Stimulated activated CD4-positive, alpha-beta T cell treated with anti-CD3 and anti-CD28 coated beads, Interleukin-1b, Interleukin-23, amount 100 ng/mL, for 24 hours (primary cell): ENCODE measurements at places on chromosomes 5 and 9.

DNA sequence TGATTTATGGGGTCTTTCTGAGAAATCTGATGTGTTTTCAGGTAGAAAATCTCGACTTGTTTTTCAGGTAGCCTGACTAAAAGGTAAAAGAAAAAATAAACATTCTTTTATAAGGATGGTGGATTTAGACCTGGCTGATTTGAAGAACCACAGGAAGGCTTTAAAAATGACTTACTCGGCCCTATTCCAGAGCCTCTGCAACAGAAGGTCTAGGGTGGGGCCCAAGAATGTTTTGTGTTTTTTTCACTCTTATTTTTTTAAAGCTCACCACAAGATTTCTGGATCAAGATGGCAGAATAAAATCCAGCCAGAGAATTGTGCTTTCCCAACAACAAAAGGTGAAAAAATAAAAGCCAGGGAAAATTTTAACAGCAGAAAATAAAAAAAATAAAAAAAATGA lies 59.1 kb downstream of the FNBP1 start:
- no peak for DNase-seq

DNA sequence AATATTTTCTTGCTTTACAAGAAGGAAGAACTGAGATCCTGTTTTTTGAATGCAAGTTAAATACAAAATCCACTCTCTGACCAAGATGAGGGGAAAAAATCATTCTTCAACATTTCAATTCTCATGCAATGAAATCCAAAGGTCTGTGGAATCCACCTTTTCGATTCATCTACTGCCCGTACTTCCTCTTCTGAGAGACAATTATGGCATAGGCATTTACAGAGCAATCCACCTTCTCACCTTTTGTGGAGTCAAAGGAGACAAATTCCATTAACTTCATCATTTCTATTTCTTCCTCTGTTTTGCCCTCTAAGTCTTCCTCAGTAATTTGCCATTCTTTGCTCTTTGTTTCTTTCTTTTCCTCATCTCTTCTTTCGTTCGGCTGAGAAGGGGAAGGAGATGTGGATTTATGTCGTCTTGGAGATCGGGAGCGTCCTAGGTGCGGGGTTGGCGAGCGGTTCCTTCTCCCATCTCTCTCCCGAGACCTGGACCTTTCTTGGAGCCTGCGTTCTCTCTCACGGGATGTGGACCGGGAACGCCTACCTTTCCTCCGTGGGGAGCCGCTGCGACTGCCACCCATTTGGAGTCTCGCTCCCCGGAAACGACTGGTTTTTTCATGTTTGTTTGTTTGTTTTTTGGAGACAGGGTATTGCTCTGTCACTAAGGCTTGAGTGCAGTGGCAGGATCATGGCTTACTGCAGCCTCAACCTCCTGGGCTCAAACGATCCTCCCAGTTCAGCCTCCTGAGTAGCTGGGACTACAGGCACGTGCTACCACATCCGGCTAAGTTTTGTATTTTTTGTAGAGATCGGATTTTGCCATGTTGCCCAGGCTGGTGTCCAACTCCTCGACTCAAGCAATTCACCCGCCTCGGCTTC lies 24.3 kb upstream of the AFF4 start:
- DNase-seq, result no peak

GRCh38 chr9:1261266-1261665 lies 211.1 kb downstream of the DMRT2 start:
- DNase-seq, result no peak

DNA sequence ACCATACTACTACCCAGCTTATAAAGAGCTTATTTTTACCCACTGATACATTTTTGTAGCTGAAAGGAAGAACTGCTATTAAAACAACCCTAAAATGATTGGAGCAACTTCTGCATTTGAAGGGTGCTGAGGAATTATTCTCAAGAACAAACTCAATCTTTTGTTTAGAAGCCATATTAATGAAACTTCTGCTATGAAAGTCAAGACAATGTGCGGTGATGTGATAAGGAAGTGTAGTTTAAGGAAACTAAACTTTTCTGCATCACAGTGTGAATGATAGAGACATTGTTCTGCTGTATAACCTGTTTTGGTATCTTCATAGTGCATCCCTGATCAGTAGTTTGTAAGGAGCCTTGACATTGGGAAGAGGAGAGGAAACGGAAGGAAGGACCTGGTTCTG lies 408.5 kb downstream of the TMEM38B start:
- DNase-seq, result no peak

DNA sequence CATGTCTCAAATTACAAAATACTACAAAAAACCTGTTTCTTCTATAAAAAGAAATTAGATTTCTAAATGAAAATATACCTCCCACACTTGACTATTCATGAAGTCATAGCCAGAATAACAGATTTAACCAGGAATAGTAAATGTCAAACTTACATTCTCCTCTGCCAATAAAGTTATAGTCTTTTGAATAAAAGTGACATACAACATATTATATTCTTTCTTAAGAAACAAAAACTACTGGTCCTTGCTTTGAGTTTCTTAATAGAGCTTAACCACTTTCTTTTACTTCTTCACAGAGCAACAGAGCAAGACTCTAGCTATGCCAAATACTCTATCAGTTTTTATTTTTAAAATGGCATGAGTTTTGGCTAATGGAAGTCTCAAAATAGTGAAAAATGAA lies 61.7 kb downstream of the DEPDC1B start:
- no peak for DNase-seq

- no peak for DNase-seq
Measured at GRCh38 chr5:157657516-157657915, 5.3 kb upstream of the SOX30 start.

- no peak for DNase-seq
Measured at GRCh38 chr5:124512952-124513632, 233.3 kb downstream of the ZNF608 start.

DNA sequence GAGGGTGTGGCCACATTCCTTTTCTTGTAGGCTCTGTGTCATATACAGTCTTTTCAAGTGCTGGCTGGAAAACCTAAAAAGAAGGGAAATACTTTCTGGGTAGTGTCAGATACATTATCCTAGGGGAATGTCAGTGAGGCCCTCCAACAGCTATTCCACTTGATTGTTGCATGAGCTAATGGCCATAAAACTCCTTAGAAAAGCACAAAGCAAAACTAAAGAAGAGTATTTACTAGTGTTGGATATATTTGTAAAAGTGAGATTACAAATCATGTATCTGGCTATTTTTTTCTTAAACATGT lies 829 bp downstream of the ANXA1 start:
- no peak for DNase-seq

GRCh38 chr9:113636693-113637092 lies 173.2 kb downstream of the RGS3 start:
- no peak for DNase-seq

- DNase-seq, result no peak
Measured at GRCh38 chr5:175551266-175551665, 72.9 kb downstream of the SFXN1 start.

- DNase-seq, result no peak
Measured at GRCh38 chr5:129069292-129069691, 25.3 kb upstream of the ISOC1 start.

DNA sequence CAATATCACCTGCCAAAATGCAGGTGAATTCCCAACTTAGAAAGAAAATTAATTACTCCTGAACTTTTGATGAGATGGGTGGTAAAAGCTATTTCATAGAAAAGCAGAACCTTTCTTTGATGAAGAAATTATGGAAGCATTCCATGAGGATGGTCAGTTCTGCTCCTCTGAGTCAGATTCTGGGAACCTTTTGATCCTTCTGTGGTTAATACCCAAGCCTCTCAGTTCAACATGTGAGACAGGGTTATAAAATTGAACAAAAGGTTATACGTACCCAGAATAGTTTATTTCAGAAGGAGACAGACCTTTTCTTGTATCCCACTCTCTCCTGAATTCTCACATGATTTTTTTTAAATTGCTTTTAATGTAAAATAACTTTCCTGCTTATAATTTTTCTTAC lies 767.6 kb upstream of the ADAMTS16 start:
- DNase-seq, result no peak

DNA sequence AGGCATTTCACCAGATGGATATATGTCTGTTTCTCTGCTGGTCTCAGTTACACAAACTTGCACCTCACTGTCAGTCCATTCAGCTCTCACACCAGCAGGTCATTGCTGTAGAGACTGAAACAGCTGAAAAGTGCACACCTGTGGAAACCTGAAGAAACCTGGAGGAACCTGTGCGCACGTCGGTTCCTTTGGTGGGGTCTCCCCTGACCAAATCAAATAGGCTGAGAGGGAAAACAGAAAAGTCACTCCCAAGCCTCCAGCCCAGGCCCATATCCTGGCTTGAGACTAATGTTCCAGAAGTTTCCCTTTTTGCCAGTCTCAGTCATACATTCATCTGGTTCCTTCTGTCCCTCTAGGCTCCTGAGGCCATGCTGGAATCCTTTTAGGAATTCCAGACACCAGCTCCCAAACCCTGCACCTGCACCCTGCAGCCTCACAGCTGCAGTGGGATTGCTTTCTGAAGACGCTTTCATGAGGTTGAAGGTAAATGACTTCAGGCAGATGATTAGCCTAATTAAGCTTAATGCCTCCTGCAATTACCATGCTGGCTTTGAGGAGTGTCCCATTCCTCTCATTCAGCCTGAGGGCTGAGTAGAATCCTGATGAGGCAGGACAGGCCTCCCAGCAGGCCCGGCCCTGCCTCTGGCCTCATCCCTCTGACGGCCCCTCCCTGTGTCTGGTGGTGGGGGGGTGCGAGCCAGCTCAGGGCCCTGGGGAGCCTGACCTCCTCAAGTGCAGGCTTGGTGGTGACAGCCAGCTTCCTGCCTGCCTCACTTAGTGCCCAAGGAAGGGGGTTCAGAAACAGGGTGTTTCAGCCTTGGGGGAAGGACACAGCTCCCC lies 24.3 kb upstream of the CXCL14 start:
- DNase-seq, result no peak

- DNase-seq, result no peak
Measured at GRCh38 chr5:105695941-105696340, 1974.8 kb downstream of the EFNA5 start.

GRCh38 chr5:2012885-2013284 lies 130.2 kb upstream of the IRX4 start:
- no peak for DNase-seq

DNA sequence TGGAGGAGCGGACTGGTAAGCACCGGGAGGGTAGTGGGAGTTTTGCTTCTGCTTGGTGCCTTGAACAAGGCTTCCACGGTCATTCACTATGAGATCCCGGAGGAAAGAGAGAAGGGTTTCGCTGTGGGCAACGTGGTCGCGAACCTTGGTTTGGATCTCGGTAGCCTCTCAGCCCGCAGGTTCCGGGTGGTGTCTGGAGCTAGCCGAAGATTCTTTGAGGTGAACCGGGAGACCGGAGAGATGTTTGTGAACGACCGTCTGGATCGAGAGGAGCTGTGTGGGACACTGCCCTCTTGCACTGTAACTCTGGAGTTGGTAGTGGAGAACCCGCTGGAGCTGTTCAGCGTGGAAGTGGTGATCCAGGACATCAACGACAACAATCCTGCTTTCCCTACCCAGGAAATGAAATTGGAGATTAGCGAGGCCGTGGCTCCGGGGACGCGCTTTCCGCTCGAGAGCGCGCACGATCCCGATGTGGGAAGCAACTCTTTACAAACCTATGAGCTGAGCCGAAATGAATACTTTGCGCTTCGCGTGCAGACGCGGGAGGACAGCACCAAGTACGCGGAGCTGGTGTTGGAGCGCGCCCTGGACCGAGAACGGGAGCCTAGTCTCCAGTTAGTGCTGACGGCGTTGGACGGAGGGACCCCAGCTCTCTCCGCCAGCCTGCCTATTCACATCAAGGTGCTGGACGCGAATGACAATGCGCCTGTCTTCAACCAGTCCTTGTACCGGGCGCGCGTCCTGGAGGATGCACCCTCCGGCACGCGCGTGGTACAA lies 556 bp downstream of the PCDHGC3 start:
- DNase-seq, result no peak

GRCh38 chr9:135334953-135335460 lies 144.6 kb upstream of the PPP1R26 start:
- no peak for DNase-seq

DNA sequence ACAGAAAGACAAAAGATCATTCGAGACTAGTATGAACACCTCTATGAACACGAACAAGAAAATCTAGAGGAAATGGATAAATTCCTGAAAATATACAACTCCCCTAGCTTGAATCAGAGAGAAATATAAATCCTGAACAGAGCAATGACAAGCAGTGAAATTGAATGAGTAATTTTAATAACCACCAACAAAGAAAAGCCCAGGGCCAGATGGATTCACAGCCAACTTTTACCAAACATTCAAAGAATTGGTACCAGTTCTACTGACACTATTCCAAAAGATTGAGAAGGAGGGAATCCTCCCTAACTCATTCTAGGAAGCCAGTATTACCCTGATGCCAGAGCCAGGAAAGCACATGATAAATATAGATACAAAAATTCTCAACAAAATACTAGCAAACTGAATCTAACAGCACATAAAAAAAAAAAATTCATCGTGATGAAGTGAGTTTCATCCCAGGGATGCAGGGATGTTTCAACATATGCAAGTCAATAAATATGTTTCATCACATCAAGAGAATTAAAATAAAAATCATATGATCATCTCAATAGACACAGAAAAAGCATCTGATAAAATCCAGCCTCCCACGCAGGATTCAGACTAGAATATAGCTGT lies 25.2 kb upstream of the PTGER4 start:
- no peak for DNase-seq

DNA sequence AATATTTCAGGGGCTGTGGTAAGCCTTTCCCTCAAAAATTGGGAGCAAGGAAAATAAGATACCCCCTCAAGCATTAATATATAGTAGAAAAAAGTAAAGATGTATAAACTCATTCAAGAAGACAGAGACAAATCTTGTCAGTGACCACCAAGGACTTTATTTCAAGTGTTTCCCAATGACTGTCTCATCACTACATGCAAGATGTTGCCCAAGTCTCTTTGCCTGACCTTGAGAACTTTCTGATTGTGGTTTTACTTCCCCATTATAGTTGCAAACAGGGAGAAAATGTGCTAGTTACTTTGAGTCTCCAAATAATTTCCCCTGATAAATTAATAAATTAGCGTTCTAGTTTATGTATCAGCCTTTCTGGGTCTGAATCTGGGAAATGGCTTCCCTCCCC lies 4.0 kb upstream of the SLC46A2 start:
- no peak for DNase-seq

DNA sequence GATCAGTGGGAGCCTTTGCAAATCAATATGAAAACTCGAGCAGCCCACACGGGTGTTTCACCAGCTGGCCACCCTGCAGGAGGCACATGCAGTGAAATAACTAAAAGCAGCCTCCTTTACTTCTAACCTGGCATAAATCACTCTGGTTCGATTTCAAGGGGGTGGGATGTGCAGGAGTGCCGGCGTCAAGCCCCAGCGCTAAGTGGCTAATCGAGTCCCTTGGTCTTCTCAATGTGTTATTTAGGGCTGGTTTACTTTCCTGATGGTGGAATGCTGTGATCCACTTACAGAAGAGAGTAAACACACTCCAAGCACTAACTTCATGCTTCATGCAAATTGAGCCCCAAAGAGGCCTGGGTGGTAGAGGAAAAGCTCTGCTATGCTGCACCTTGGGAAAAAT lies 109.4 kb downstream of the TMEM174 start:
- no peak for DNase-seq
